ENCODE measurements at places on chromosomes 11 and 22.

- no peak for DNase-seq
These were observed 25.0 kb upstream of the GAL start for GRCh38 chr11:68659158-68659921.

- DNase-seq, result no peak
These were observed 234.4 kb upstream of the E2F8 start for GRCh38 chr11:19474954-19475721.

- DNase-seq, result no peak
These were observed 63.7 kb downstream of the PRDM11 start for GRCh38 chr11:45209891-45210699.

DNA sequence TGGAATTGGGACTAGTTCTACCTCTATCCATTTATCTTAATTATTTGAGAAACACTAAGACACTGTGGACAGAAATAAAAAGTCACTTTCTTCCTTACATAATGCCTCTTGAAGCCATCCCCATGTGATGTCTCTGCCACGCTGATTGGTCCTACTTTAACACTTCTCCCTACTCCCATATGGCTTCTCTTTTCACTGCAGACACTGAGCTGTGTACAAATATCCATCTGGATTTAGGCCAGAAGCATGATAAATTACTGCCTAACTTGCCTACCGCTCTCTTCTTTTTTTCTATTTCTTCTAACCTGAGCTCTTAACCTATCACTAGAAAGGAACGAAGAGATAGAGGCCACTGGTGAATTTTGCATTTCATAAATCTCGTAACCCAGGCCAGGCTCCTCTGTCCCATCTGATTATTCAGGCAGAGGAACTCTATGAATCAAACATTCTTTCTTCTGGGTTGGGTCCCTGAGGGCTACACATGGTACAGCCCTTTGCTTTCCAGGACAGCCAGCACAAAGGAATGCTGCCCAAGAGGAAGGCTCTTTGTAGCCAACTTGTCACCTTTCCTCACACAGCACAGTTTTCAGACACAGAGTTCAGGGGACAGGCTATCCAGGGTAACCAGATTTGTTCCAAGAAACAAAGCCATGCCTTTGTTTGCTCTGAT is 878.5 kb upstream of the LRRC4C start:
- DNase-seq, result no peak

GRCh38 chr11:85912414-85912813 is 57.2 kb downstream of the CCDC83 start:
- no peak for DNase-seq

- no peak for DNase-seq
These were observed 597.1 kb downstream of the BUD13 start for GRCh38 chr11:116175707-116176106.

GRCh38 chr11:33827206-33827605 is 52.9 kb upstream of the FBXO3 start:
- no peak for DNase-seq

DNA sequence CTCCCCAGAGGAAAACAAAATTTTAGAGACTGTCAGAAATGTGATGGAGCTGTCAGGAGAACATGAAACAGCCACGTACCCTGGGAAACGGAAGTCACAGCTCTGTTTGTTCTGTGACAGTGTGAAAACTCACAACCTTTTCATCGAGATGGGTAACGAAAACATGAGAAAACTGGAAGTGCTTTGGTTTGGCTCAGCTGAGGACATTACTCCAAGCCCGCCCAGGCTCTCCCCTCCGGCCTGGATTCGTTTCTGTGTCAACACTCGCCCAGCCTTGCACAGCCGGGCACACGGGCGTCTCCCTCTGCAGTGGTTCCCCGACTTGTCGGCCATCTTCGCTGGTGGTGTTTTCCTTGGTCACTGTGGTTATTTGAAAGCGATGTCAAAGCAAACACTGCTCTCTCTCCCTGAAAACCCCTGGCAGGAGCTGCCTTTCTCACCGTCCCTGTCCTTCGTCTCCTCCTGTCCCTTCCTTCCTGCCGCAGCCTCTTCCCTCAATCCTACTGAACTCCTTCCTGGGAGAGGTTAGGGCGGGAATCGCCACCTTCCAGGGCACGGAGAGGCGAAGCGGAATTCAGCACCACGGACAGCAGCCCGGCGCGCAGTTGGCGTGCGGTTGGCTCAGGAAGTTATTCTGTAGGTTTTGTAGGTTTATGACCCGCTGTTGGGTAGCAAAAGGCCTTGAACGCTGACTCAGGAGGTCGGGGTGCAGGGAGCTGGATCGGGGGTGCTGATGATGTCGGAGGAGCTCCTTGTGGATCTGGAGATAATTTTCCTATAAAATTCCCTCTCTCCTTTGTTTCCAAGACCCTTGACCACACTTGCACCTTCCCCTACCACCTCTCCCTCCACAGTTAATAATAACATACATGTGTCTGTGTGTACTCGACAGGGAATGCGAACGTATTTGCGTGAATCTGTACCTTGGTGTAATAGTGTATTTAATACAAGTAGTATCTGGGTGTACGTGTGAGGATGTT is 13.1 kb upstream of the RPS19BP1 start:
- peak; percentile 30 for DNase-seq

GRCh38 chr22:41885116-41885515 is 29.8 kb downstream of the SHISA8 start:
- DNase-seq, result no peak

DNA sequence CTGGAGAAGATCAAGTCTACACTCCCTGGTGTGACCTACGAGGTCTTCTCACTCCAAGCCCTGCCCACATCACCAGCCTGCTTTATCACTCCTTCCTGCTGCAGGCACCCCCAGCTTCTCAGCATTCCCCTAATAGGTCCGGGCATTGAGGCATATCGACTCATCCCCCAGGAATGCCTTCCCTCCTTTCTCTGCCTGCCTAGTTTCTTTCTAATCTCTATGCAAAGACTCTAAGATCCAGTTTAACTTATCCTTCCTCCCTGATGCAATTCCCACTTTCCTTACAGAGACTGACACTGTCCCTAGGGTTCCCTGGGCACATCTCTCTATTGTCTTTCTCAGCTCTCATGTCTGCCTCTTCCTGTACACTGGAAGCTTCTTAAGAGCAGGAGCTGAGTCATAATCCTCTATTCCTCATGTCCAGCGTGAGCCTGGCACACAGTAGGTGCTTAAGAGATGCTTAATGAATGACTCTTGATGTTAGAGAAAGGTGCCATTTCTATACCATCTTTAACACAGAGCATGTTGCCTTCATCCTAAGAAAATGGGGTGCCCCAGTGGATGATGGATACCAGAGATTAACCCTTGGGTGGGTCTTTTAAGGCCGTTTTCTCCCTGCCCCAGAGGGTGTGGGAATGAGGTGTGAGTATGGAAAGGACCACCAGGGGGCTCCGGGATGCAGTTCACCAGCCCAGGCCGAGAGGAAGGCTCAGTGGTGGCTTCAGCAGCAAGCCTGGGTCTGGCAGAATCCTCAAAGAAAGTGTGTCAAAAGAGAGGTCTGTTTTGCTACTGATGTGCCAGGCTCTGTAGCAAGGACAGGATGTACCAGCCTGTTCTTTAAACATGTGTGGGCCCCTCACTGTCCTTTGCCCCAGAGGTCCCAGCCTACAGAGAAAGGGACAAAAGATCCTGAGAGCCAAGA is 34.7 kb downstream of the PARVA start:
- DNase-seq, result no peak

GRCh38 chr22:27329131-27329850 is 472.3 kb downstream of the MN1 start:
- DNase-seq, result no peak

DNA sequence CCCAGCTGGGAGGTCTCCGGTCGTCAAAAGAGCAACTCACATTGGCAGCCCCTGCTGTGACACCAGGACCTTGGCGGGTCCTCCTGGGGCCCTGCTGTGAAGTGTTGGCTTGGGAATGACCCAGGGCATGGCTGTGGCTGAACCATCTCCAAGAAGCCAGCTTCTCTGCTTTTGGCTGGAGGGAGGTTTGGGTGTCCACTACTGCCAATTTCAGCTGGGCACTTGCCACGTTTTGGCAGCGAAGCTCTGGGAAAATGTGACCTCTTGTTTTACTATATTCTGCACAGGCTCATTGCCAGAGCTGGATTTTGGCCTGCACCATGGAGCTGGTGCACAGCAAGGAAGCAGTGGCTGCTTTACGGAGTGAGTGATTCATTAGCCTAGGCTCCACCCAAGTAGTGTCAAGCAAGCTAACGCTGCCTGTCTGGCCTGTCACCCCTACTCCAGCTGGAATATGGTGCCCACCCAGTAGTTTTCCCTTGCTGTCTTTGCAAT is 24.3 kb upstream of the SMCO4 start:
- no peak for DNase-seq

DNA sequence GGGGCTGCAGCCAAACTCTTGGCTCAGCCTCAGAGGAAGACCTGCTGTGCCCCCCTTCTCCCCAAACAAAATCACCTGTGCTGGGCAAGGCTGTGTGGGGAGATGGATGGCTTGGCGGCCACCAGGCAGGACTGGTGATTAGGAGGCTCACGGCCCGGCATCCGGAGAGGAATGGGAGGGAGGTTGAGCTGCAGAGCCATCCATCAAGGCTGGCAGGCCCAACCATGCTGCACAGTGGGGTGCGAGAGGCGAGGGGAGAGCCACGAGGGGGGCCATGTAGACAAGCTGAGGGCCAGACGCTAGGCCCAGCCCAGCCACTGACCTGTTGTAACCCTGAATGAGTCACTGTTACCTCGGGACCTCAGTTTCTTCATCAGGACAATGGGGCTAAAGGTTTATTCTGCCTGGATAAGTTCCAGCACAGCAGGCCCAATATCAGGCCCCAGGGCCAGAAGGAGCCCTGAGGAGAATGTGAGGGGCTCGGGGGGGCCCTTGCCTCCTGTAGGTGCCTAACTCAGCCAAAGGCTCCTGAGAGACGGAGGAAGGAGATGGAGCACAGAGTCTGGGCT is 18.2 kb downstream of the PDE2A start:
- no peak for DNase-seq

GRCh38 chr11:11426226-11426952 is 73.3 kb upstream of the CSNK2A3 start:
- DNase-seq, result no peak

DNA sequence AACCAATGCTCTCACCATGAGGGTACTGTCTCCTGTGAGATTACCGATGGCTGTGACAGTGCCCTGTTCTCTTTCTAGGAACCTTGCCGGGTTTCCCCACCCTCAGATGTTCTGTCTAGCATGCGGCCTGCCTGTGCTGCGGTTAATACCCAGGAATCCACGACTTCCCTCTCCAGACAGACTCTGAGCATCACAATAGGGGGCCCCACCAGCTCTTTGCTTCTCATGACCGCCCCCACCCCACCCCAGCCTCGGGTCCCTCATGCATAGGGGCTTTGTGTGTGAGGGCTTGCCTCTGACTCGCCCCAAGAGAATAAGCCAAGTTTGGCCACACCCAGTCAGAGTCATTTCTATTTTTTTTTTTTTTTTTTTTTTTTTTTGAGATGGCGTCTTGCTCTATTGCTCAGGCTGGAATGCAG is 10.3 kb downstream of the PARVG start:
- DNase-seq, result peak; percentile 74

DNA sequence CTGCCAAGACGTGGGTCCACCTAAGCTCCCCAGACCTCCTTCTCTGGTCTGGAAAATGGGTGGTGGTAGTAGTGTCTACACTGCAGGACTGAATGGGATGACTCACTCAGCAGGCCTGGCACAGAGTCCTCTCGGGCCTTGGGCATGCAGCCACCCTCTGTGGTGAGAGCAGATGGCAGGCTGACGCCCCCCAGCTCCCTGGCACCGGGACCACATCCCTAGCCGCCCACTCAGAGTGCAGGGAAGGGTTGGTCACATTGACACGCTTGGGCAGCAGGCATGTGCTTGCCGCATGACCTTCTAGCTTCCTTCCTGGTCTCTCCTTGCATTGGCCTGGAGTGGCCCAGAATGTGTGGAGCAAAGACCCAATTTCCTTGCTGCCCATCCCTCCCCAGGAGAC is 30.7 kb upstream of the PRODH start:
- DNase-seq, result no peak

GRCh38 chr11:12827929-12828812 is 153.9 kb downstream of the TEAD1 start:
- DNase-seq, result no peak

- no peak for DNase-seq
These were observed 58.3 kb downstream of the AAMDC start for GRCh38 chr11:77879218-77879617.

DNA sequence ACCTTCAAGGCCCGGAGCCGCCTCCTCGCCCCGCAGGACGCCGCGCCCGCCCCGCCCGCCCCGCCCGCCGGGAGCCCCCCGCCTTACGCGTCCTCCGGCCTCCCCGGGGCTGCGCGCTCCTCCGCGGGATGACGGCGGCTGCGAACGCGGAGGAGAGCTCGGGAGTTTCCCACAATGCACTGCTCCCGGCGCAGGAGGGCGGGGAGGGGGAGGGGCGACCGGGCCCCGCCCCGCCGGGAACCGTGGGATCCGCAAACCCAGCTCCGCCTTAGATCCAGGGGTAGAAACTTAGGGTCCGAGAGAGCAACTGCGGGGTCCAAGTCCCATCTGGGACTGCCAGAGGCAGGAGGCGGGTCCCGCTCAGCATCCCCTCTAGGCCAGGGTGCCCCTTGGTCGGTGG is at the start of gene CEND1:
Gene CEND1 (minus strand): TSS at position 148 of the 400 bp plus-strand sequence. CDS start 1,514 bp downstream, outside the sequence.
- peak; percentile 45 for DNase-seq

DNA sequence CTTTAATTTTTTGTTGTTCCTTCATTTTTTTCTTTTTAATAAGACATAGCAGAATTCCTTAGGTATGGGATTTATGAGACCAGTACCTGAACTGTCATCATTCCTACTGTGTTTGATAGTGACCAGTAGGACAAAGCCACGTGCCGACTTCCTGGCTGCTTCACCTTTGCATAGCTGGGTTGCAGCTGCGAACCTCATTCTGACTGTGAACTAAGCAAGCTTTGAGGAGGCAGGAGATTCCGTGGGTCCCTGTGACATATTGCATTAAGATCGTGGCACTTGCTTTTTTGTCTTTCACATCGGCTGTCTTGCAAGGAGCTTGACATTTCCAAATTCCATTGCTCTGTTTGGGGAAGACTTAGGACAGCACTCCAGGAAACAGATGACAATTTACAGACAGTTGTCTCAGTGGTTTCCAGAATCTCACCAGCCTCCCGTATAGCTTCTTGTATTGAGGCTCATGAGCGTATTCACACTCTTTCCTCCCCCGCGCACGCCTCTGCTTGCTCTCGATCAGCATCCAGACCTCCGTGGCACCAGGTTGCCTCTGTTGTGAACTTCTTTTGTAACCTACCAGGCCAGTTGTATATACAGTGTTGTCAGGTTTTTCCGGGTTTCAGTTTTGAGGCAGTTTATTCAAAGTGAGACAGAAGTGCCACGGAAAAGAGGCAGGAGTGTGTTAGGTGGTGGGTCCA is 101.7 kb downstream of the CWC15 start:
- no peak for DNase-seq

All from CD4-positive, alpha-beta T cell treated with Interleukin-4 for 1 hour (primary cell).